ENCODE measurements at places on chromosomes 3 and 15.

GRCh38 chr15:64730151-64730550 lies 45.2 kb downstream of the RBPMS2 start:
- no peak for DNase-seq

GRCh38 chr3:64687781-64688604 lies at the start of gene ADAMTS9:
ADAMTS9 (minus strand) TSS chr3:64688000; CDS start chr3:64687657, 343 bp downstream.
- no peak for DNase-seq

DNA sequence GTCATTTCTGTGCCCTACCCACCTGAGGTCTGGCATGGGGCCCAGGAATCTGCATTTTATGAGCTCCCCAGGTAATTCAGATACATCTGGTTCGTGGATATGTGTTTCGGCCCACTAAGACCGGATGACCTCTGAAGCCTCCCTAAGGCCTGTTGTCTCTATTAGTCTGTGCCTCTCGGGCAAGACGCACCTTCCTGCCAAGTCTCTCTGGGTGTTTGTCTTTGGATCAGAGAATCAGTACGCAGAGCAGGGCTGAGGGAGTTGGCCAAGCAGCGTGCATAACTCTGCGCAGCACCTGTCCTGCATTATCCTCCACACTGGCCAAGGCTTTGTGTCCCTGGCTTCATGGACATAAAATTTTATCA lies 181.0 kb downstream of the THSD4 start:
- no peak for DNase-seq

GRCh38 chr3:126445506-126445905 lies 30.2 kb downstream of the ZXDC start:
- no peak for DNase-seq

DNA sequence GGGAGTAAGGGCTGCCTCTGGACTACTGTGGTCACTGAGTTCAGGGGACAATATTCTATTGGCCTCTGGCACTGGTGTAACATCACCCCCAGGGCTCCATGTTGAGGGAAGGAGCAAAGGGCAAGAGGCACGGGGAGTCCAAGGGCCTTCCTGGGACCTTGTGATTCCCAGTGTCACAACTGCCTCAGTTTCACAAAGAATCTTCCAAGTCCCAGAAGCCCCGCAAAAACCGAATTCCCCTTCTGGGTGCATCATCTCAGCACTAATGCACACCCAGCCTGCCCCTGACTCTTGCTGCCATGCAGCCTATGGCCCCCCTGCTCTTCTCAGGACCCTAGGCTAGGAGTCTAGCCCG lies 5.5 kb downstream of the AMOTL2 start:
- DNase-seq = no peak

DNA sequence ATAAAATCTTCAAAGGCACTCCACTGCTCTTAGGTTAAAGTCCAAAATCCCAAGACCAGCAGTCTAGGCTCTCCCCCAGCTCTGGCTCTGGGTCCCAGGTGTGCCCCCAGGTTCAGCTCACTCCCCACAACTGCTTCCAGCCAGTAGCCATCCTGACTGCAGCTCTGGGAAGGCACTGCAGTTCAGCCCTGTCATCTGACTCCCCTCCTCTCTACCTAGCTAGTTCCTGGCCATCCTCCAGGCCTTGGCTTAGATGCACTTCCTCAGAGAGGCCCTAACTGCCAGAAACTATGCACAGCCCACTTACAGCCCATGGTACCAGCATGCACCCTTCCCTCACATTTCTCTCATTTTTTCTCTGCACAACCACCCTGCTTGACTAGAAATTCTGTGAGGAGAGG lies 25.5 kb downstream of the TBC1D2B start:
- no peak for DNase-seq

- DNase-seq = no peak
These were observed 27.6 kb upstream of the GPR171 start for GRCh38 chr3:151230646-151231045.

DNA sequence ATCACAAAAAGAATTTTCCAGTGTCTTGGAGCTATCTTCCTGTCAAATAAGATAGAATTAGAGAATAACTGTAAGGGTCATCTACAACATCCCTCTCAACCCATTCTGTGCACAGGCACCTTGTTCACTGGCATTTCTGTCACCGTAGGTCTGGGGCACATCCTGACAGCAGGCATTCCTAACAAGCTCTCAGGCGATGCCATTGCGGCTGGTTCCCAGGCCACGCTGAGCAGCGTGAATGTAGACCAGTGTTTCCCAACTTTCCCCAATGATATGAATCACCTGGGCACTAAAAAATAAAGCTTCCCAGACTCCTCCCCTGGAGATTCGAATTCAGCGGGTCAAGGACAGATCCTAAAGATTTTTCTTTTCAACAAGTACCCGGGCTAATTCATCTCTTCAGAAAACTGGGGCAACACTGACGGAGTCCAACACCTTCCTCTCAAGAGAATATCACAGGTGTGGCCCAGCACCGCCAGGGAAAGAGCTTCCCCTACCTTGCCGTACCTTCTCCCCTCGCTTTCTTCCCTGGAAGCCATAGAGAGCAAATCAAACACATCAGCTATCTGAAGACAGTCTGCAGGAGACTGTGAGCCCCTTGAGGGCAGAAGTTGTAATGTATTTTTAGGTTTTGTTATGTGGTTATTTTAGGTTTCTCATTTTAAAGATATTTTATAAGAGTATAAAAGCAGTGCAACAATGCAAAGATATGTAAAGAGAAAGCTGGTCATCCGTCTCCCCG lies 143.4 kb downstream of the LIPC start:
- no peak for DNase-seq

- DNase-seq = no peak
These were observed 159.9 kb upstream of the SLC2A2 start for GRCh38 chr3:171186383-171186782.

GRCh38 chr3:46670000-46670890 lies 23.2 kb downstream of the ALS2CL start:
- DNase-seq = no peak

DNA sequence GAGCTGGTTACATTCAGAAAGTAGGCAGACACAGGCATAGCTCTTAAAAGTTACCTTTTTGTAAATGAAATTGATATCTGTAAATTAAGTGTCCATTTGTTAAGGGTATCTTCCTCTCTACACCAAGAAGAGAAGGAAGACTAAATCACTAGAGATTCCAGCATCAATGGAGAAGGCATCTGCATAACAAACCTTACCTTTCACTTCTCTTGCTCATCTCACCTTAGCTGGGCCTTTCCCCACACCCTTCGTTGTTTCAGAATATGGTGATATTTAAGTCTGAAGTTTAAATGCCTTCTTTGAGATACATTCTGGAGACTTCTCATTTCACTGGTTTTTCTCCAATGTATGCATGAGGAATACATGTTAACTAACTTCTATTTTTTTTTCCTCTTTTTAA lies 54.5 kb upstream of the TGFBR2 start:
- DNase-seq = no peak

GRCh38 chr15:27595211-27595610 lies 503.9 kb downstream of the OCA2 start:
- no peak for DNase-seq

DNA sequence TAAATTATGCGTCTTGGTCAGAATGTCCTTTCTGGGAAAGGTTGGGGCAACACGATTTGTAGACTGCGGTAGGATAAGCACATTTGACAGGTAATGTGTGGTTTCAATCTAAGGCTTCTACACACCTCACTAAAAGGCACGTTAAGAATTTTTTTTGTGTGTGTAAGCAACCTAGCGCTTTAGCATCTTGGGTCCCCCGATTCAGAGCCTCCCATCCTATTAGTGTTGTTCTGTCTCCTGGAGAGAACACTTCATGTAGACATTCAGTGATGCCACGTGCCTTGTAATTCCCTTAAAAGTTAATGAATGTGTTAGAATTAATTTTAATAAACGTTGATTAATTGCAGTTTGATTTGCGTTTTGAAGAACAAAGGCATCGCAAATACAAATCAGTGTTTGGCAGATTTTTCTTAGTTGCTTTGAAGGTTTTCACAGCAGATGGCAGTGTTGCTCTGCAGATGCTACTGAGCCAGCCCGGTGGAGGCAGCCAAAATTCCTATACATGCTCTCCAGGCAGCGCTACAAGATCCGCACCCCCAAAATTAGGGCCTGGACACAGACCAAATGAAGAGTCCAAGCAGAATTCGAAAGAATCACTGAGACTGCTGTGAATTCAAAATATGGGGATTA lies 63.5 kb downstream of the OTOL1 start:
- DNase-seq = no peak

DNA sequence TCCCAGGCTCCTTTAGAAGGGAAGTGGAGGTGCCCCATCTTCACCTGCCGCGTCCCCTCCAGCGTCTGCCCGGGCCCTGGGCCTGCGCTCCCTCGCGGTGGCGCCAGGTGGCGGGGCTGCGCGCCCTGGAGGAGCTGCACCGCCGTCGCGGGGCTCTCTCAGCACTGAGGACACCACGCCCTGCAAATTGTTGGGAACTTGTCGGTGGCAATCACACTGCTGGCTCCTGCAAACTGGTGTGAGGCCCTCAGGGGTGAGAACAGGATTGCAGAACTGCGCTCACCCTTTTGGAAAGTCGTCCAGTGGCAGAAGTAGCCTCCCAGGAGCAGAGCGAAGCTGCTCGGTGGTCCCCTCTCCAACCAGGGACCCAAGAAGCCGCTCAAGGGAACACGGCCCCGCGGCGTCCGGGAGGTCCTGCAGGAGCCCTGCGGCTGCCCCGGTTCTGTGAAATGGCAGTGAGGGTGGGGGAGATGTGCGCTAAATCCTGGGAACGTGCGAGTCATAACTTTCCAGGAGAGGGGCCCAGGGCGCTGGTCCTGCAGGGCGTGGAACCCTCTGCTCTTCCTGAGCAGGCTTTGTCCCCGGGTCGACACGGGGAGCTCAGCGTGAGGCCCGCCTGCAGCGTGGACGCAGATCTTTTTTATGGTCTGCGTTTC lies 995 bp upstream of the LRRK1 start:
- peak; percentile 3 for DNase-seq

DNA sequence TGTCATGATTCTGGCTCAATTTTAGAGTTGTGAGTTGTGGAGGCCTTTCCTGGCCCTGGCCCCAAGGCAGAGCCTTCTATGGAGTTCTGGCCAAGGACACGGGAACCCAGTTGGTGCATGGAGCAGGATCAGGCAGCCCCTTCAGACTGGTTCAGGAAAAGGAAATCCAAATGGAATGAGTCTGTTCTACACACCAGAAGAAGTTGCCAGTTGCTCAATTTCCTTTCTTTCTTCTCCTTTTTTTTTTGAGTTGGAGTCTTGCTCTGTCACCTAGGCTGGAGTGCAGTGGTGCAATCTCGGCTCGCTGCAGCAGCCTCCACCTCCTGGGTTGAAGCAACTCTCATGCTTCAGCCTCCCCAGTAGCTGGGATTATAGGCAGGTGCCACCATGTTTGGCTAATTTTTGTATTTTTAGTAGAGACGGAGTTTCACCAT lies 28.9 kb upstream of the BHLHE40 start:
- no peak for DNase-seq

DNA sequence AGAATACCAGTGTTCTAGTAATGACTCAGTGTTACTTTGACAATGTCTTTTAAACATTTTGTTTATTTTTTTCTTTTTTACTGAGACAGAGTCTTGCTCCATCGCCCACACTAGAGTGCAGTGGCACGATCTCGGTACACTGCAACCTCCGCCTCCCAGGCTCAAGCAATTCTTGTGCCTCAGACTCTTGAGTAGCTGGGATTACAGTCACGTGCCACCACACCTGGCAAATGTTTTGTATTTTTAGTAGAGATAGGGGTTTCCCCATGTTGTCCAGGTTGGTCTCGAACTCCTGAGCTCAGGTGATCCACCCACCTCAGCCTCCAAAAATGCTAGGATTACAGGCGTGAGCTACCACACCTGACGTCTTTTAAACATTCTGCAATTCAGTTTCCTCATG lies 15.7 kb downstream of the AQR start:
- no peak for DNase-seq

- DNase-seq = no peak
These were observed 5.2 kb downstream of the HEG1 start for GRCh38 chr3:125050488-125051090.

DNA sequence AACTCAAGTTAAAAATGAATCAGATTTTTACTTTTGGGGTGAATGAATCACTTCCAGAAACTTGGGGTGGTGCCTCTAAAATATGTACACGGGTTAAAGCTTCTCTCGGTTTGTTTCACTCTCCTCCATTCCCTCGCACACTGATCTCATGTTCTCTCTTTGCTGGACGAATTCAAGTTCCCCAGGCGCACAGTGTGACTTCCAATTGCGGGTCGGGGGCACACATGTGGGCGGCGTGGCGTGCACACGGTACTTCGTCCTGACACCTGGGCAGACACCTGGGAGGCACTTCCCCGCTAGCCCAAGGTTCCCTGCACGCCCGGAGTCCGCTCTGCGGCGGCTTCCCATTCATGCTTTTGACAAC lies 692 bp downstream of the SCAANT1 start:
- no peak for DNase-seq

DNA sequence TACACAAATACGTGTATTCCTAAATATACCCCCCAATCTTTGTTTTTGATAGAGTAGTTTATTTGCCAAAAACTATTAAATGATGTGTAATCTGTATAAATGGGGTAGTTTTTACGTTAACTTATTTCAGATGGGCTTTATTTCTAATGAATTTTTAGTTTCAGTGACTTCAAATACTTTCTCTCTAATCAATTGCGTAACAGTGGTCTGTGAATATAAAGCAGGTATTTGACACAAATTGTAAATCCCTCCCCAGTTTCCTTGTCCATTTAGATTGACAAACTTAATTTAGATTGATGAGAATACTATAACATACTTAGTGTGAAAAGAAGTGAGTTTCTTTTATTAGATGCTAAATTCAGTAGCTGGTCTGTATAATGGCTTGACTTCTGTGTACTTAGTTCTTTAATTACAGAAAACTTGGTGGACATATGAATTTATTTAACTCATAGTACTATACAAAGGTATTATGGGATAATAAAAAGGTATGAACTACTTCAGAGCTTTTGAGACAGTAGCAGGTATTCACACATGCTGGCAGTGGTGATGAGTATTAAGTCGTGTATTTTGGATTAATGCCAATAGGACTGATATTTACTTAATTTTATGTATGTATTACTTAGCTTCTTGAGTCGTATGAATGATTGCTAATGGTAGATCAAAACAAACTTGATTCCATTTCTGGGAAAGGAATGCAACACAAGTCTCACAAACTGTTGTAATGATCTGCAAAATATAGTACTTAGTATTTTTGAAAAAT lies 81.6 kb downstream of the STT3B start:
- no peak for DNase-seq

DNA sequence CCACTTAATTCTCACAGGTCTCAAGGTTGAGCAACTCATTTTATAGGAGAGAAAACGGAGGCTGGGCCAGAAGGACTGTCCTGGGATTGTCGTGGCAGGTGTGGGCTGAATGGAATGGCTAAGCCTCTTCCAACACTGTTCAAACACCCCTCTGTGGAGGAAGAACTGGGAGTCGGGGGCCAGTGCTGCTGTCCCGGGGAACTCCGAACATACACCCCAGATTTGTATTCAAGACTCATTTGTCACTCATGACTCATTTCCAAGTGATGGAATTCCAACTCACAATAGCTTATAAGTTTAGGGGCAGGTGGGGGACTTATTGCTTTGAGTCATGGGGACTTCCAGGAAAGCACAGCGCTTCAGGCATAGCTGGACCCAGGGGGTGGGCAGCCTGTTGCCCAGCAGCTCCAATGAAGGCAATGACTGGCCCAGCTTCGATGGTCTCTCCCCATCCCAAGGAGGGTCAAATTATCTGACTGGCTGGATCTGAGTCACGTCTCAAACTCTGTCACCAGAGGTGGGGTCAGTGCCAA lies 72.5 kb downstream of the TM2D3 start:
- no peak for DNase-seq

GRCh38 chr3:196227629-196228493 lies 11.5 kb downstream of the SLC51A start:
- no peak for DNase-seq

- DNase-seq = no peak
These were observed 1288.4 kb upstream of the CADM2 start for GRCh38 chr3:83670416-83670815.
